Activated CD4-positive, alpha-beta T cell treated with anti-CD3 and anti-CD28 coated beads, Interleukin-2, Interleukin-6, amounts not matched to agents 100 ng/mL and 50 ng/mL, durations not matched to agents 16 hours and 8 hours (primary cell): ENCODE measurements at places on chromosomes 13 and 19.
A peak's percentile ranks its signal among the peaks of the same experiment; 100 is the strongest.

GRCh38 chr19:47280183-47280797, 5.6 kb downstream of the INAFM1 start:
- DNase-seq = peak; percentile 74

GRCh38 chr19:28839455-28839854, 373.5 kb downstream of the UQCRFS1 start:
- DNase-seq = no peak

GRCh38 chr19:35278578-35279284, 3.6 kb upstream of the HAMP start:
- no peak for DNase-seq

- DNase-seq = no peak
These were observed 1362.0 kb downstream of the PCDH9 start for GRCh38 chr13:65868099-65868498.

GRCh38 chr19:17766543-17767131, 15.4 kb downstream of the FCHO1 start:
- no peak for DNase-seq

- DNase-seq = no peak
These were observed 54.6 kb downstream of the ZNF254 start for GRCh38 chr19:24141612-24142011.

DNA sequence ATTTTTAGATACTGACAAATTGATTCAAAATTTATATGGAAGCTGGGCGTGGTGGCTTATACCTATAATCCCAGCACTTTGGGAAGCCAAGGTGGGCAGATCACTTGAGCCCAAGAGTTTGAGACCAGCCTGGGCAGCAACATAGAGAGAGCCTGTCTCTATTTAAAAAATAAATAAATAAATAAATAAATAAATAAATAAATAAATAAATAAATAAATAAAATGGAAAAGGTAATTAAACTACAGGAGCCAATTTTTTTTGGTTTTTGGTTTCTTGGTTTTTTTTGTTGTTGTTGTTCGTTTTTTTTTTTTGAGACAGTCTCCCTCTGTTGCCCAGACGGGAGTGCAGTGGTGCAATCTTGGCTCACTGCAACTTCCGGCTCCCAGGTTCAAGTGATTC, 29.4 kb upstream of the TRIM13 start:
- DNase-seq = no peak

DNA sequence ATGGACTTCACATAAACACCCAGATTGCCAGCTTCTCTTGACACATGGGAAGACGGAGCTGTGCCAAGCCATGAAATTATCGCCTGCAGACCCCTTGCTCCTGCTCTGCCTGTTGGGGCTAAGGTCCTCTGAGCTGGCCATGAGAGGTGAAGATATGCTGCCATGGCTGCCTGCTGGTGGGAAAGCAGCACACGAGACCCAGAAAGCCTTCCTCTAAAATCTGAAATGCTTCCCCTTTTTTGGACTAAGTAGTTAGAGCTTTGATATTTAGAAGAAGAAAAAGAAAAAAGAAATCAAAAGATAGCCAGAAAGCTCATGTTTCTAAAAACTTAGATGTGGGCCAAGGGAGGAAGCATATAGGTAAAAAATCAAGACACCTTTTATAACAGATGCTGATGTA, 11.2 kb downstream of the WDFY2 start:
- DNase-seq = no peak

- no peak for DNase-seq
These were observed 7.4 kb upstream of the CEBPG start for GRCh38 chr19:33366127-33366526.

DNA sequence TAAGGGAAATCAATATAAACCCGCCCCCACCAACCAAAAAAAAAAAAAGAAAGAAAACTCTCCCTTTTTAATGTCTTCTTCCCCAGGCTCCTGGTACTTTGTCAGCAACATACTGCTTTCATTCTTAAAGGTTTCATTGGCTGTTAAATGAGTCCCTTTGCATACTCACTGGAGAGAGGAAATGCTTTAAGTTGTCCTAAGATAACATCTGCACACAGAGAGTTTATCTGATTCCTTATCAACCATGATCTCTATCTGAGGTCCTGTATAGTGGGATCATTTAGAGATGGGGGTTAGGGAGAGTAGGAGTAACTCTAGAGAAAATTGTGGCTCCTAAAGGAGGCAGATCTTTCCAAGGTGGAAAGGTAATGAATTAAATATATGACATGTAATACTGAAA, 156.5 kb downstream of the OXGR1 start:
- DNase-seq = no peak

DNA sequence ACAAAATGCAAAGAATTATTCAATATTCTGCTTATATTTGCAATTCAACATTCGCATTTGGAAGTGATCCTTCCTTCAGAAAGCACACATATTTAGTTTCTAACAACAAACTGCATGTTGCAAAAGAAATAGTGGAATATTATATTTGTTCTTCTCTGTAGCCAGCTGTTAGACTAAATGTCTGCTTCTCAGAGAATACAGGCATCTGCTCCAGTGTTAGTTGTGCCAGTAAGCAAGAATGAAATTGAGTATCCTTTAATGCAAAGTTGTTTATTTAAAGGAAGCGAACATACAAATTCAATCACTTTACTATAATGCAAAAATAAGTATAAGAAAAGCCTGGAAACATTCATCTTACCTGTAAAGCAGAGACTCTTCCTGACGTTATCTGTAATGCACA, 663 bp downstream of the SLITRK6 start:
- no peak for DNase-seq

DNA sequence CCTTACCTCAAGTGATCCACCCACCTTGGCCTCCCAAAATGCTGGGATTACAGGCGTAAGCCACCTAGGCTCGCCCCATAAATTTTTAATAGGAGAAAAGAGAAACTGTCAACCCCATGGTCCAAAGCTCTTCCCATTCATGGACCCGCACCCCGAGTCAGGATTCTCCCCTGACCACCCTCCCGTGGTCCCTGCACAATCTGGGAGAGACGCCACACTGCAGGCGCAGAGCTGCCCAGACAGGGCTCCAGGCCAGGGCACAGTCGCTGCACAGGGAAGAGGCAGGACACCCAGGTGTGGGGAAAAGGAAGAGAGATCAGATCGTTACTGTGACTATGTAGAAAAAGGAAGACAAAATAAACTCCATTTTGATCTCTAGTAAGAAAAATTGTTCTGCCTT, 54.5 kb downstream of the ZNF93 start:
- no peak for DNase-seq

GRCh38 chr13:112686364-112686763, 3.5 kb upstream of the ATP11A start:
- DNase-seq = no peak

- DNase-seq = no peak
These were observed 3.4 kb downstream of the TMEM145 start for GRCh38 chr19:42316223-42317211.

DNA sequence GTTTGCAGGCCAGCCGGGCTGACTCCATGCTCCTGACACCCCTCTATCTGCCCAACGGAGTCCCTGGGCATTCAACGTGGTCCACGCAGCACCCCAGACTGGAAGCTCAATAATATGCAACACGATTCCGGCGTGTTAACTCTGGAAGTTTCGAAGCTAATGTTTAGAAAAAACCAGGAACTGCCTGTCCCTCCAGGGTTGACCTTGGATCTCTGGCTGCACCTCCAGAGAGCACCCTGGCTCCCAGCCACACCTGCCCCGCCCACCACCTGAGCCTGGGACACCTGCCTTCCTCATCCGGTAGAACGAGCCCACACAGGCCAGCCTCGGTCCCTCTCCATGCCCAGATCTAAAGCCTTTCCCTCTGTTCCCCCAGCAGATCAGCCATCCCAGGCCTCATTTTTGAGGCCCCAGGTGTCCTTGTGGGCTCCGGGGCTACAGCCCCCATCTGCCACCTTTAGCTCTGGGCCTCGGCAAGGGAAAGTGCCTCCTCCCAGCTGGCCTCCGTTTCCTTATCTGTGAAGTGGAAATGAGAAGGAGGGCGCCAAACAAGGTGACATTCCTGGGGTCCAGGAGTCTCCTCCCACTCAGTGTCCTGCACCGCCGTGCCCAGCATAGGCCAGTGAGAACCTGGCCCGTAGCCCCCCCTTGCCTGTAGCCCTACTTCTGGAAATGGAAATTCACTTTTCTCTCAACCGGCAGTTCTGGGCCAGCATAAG, 38.7 kb downstream of the KLF2 start:
- DNase-seq = no peak

DNA sequence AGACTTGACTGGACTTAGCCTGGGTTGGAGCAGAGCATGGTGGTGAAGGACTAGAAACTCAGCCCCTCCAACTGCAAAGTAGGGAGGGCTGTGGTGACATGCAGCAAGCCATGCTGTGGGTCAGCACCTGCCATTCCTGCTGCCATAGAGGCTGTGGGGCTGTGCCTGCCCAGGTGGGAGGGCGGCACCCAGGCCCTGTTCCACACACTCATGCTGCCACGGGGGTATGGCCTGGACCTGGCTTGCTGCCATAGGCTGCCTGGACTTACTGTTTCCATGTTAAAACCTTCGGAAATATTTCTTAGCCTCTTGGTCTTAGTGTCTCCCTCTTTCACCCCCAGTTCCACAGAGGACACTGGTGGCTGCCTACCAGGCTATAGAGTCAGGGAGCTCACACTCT, 29.3 kb downstream of the CILP2 start:
- DNase-seq = no peak

DNA sequence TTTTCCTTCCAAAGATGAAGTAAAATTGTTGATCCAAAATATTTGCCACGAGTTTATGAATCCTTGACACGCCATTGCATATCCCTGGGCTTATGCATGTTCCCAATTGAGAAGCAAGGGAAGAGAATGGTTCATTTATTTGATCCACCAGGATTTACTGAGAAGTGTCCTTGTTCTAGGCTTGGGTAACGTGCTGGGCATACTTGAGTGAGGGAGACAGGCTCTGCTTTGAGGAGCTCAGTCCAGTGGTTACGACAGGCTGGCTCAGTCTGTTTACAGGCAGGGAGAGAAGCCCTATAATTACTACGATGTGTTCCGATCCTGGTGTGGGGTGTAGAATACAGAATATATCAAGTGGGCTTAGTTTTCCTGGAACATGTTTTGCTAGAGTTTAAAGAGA, 6.3 kb upstream of the PNMA8C start:
- no peak for DNase-seq

GRCh38 chr13:75326173-75327134, 155.5 kb downstream of the TBC1D4 start:
- DNase-seq = peak; percentile 81

- no peak for DNase-seq
These were observed 2.8 kb upstream of the LRRC4B start for GRCh38 chr19:50570997-50571396.

DNA sequence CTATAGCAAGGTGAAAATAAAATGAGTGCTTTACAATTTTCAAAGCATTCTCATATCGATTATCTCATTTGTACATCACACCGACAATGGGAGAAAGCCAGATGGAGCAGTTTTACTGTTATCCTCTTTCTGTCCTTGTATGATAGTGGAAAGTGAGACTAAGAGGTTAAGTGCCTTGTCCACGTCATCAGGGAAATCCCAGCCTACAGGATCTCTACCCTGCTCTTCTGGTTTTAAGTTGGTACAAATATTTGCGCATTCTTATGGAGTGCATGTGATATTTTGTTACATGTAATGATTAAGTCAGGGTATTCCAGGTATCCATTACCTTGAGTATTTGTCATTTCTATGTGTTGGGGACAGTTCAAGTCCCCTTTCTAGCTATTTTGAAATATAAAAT, 12.4 kb upstream of the ENOX1 start:
- DNase-seq = peak; percentile 41

GRCh38 chr13:95644601-95645052, at the start of gene DZIP1:
TSS of gene DZIP1 (minus strand) at chr13:95644706. CDS start at chr13:95642029, 2,677 bp downstream.
- DNase-seq = peak; percentile 61

GRCh38 chr19:45098521-45099466, 5.8 kb downstream of the PPP1R37 start:
- no peak for DNase-seq

DNA sequence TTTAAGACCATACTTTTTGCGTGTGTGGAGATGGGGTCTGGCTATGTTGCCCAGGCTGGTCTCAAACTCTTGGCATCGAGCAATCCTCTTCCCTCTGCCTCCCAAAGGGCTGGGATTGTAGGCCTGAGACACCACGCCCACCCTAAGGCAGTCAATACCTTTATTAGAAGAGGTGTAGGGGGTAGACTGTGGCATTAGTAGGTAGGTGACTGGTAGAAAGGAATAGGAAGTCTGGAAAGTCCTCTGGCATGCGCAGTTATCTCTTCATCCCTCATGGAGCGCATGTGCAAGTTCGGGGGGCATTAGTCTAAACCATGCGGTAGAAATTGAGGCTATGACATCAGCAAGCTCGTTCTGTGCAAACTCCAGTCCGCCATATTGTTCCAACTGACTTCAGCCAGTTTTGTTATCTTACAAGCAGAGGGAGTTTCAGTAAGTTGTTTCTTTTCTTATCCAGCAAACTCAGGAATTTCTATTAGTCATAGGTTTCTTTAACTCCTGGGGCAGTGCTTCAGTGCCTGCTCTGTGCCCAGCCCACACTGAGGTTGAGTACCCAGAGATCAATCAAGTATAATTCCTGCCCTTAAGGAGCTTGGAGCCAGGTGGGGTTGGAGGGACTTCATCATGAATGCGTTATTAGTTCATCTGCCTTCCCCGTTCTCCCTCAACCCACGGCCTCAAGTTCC, 7.3 kb upstream of the RANBP3 start:
- DNase-seq = no peak

DNA sequence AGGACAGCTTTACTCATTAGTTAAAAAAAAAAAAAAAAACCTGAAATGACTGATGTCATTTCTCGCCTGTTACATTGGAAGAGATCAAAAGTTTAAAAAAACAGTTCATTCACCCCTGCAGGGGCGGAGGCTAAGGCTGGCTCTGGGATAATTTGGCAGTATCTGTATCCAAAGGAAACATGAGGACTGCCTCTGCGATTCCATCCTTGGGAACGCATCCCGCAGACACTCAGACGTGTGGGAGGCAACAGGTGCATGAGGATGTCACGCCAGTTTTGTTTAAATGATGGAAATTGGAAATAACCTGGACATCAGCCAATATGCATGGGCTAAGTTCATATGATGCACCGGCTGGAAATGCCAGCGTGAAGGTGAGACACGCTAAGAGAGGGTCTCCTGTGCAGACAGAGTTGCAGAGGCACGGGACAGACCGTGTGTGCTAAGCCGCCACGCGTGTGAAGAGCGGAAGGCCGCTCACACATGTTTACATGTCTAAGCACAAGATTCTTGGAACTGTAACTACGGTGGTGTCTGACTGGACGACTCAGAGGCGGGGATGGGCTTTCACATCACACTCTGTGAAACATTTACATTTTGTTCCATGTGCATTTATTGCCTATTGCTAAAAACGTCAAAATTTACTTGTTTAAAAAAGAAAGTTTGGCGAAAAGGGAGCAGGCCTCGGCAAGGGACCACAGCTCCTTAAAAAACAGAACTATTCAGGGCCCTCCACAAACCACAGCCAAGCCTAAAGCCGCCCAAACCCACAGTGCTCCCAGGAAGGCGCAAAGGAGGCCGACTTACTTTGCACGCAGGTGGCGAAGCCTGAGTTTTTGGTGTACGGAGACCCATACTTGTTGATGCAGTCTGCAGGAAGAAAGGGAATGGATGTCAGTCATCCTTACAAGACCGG, 17.9 kb downstream of the GAS6 start:
- DNase-seq = no peak

- no peak for DNase-seq
These were observed 823.5 kb downstream of the GPC5 start for GRCh38 chr13:92221916-92222315.
